ENCODE measurements at places on chromosomes 3 and 15.

GRCh38 chr15:71658827-71659729 lies 151.3 kb upstream of the NR2E3 start:
- no peak for DNase-seq

GRCh38 chr3:171228240-171228639 lies 201.7 kb upstream of the SLC2A2 start:
- DNase-seq: peak; percentile 33

- peak; percentile 29 for DNase-seq
These were observed 41.6 kb upstream of the ROPN1 start for GRCh38 chr3:124033360-124034015.

GRCh38 chr15:71951134-71951533 lies 140.8 kb downstream of the NR2E3 start:
- DNase-seq: no peak

GRCh38 chr3:54882129-54882833 lies 45.6 kb downstream of the LRTM1 start:
- no peak for DNase-seq

- peak; percentile 10 for DNase-seq
These were observed at the start of gene TNFAIP8L3 for GRCh38 chr15:51094606-51095569. TNFAIP8L3 (minus strand) TSS chr15:51094906; CDS start chr15:51094595, 311 bp downstream.

DNA sequence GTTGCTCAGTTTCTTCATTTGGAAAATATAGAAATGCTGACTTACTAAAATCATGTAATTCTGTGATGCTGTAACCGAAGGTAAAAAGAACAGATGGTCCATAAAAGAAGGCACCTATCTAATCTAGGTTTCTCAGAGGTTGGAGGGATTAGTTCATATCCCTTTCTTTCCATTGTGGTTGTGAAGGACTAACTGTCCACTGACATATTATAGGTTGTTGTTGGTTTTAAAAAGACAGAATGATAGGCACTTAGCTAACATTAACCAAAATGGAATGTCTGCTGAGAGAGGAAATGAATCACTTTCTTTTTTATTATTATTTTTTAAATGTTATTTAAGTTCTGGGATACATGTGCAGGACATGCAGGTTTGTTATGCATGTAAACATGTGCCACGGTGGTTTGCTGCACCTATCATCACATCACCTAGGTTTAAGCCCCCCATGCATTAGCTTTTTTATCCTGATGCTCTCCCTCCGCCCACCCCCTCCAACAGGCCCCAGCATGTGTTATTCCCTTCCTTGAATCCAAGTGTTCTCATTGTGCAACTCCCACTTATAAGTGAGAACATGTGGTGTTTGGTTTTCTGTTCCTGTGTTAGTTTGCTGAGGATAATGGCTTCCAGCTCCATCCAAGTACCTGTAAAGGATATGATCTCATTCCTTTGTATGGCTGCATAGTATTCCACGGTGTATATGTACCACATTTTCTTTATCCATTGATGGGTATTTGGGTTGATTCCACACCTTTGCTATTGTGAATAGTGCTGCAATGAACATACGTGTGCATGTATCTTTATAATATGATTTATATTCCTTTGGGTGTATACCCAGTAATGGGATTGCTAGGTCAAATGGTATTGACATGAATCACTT lies 45.8 kb downstream of the ALDH1A2 start:
- no peak for DNase-seq

DNA sequence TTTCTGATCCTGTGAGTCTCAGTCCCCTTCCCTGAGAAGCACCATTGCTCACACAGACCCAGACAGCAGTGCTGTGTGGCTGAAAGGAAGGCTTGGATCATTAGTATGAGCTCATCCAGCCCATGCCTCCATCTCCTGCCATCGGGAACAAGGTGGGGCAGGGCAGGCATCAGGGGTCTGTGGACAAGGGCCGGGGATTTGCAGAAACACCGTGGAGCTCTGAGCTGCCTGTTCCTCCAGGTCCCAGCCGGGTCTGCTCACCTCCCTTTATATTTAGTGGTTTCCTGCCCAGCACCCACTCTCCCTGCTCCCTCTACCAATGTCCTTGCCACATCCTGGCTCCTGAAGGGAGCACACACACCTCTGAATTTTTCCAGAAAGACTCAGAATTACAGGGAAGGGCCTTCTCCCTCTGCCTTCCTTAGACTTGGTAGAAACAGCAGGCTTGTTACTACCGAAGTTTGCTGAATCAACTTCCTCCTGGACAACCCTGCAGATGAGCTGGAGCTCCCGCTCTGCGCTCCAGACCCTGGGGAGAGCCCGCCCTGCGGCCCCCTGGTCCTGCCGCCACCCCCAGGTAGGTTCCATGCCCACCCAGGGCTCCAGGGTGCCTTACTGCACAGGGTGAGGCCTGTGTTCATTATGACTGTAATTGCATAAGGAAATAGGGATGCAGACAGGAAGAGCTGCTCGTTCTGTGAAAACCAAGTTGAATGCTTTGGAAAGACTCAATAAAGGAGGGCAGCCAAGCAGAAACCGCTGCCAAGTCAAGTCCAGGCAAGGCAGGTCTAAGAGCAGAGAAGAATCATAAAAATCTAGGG lies 128.1 kb downstream of the NSMCE3 start:
- DNase-seq: no peak

GRCh38 chr3:39113291-39113690 lies 5.8 kb downstream of the TTC21A start:
- DNase-seq: no peak

DNA sequence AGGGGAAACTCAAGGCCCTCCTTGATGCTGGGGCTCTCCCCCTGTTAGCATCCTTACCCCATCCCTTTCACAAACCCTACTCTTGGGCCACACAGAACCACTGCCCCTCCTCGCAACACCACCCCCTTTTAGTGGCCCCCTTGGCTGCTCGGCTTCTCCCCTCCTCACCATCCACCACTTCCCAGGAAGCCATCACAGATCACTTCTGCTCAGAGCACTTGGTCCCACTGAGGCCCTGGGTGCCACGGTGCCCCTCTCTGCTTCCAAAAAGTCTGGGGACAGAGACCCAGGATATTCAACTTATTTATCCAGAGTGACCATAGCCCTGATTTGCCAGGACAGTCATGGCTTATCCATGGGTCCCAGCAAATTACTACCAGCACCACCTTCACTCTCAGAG lies 2.4 kb downstream of the RHCG start:
- no peak for DNase-seq

- no peak for DNase-seq
These were observed 275.6 kb downstream of the RAP2B start for GRCh38 chr3:153437666-153438065.

GRCh38 chr3:113983544-113983943 lies 35.7 kb downstream of the ZDHHC23 start:
- DNase-seq: no peak

GRCh38 chr15:82803793-82804574 lies 1.9 kb downstream of the FSD2 start:
- DNase-seq: no peak

DNA sequence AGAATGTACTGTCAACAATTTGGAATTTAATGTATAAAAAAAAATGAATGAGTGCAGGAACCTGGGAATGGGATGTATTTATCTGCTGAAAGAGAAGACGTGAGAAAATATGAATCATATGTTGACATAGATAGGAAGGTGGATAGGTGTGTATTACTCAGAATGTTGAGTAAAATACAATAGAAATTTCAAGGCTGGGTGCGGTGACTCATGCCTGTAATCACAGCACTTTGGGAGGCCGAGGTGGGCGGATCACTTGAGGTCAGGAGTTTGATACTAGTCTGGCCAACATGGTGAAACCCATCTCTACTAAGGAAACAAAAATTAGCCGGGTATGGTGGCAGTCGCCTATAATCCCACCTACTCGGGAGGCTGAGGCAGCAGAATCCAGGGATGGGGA lies 202.8 kb downstream of the CADM2 start:
- DNase-seq: no peak

DNA sequence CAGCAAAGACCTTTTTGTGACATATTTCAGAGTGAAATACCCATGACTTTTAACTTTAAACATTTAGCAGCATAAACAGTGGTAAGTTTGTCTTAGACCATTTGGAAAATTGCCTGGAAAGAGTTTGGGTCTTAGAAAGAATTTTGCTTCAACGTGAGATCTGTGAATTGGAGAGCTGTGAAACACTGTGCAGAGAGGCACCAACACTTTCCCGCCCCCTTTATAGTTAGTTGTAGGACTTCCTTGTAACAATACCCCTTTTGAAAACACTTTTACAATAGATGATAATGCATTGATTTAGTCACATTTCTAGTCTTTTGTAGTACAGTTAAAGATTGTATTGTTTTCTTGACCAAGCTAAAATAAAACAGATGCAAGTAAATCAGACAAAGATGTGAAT lies 43.5 kb upstream of the MBNL1 start:
- no peak for DNase-seq

DNA sequence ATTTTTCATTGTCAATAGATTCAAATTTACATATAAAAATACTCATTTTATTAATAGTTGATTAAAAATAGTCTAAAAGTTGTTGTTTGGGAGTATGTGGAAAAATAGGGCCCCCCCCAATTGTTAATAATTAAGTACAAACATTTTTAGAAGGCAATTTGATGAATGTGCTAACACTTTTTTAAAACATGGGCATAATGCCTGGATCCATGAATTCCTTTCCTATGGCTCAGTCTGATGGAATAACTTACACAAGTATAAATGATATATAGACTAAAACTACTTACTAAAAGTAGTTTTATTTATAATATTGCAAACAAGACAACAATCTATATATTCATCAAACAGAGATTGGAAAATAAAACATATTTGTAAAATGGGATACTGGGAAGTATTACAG lies 247.2 kb upstream of the LRRN1 start:
- DNase-seq: no peak

- no peak for DNase-seq
These were observed 3.4 kb downstream of the CLK3 start for GRCh38 chr15:74618841-74619596.

DNA sequence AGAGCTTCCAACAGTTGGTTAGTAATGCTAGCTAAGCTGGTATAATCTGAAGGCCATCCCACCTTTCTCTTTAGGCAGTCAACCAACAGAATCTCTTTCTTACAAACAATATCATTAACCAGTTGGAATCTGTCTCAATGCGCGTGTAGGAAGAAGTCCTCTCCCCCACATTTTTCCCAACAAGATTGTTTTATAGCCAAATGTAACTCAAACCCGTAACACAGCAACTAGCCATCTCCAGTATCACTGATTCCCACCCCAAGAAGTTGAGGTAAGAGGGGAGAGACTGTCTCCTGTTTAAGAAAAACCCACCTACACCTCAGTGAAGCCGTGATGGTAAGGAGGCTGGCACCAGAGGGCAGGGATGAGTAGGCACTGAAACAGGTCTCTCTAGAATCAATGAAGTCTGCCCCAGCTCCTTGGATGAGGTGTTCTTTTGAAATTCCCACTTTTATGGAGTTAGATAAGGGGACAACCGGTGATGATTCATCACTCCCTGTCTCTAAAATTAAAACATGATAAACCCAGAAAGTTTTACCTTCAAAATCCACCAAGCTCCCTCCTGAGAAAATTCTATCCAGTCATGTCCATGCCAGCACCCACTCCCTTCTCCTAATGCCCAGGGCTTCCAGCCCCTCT lies 30.9 kb downstream of the CDC25A start:
- DNase-seq: no peak

GRCh38 chr3:98581474-98581873 lies 11.9 kb downstream of the CPOX start:
- DNase-seq: no peak
